ENCODE measurements at places on chromosomes 4 and X.

DNA sequence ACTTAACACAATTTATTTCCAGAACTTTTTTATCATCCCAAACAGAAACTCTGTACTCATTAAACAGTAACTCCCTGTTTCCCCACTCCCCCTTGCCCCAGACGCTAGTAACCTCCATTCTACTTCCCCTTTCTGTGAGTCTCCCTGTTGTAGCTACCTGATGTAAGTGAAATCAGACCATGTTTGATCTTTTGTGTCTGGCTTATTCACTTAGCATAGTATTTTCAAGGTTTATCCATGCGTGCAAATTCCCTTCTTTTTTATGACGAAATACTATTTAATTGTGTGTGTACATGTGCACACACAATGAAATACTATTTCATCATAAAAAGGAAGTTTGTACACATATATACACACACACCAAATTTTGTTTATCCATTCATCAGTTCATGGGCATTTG lies 5.2 kb downstream of the PKD2 start:
- DNase-seq, result no peak

DNA sequence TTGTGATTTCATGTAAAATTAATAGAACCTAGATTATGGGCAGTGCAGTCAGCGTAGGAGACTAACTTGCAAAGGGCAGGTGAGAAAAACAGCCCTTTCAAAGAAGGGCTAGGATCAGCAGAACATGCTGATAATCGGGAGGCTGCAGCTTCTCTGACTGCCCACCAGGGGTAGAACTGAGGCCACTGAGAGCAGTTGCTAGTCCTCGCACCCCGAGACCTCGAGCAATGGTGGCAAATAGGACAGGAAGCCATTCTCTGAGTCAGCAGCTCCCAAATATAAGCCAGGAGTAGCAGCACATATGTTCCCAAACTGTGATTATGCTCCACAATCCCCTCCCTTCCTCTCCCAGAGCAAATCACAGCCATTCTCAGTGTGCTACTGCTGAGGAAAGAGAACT lies 186.5 kb downstream of the MSL3 start:
- no peak for DNase-seq

GRCh38 chr4:94256828-94257227 lies 49.2 kb downstream of the SMARCAD1 start:
- no peak for DNase-seq

DNA sequence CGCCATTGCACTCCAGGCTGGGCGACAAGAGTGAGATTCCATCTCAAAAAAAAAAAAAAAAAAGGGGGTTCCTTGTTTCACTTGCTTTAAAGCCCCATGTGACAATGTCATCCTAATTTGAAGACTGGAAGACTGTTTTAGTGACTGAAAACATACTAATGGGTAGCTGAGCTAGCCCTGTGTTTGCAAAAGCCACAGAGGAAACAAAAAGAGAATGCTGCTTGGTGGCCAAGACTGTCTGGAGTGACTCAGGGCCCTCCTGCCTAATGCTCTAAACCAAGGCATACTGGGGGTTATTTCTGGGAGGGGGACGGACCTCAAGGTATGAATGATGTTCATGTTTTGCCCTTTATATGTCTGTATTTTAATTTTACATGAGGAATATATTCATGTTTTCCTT lies 16.0 kb downstream of the HPSE start:
- DNase-seq, result no peak

- no peak for DNase-seq
These were observed 15.9 kb upstream of the GPRASP2 start for GRCh38 chrX:102696306-102696705.

GRCh38 chrX:10159145-10159468 lies 2.3 kb downstream of the CLCN4 start:
- DNase-seq, result peak; percentile 61
